ENCODE measurements at places on chromosomes 5 and 9.

GRCh38 chr9:112020680-112021596, 124.3 kb downstream of the UGCG start:
- no peak for DNase-seq

DNA sequence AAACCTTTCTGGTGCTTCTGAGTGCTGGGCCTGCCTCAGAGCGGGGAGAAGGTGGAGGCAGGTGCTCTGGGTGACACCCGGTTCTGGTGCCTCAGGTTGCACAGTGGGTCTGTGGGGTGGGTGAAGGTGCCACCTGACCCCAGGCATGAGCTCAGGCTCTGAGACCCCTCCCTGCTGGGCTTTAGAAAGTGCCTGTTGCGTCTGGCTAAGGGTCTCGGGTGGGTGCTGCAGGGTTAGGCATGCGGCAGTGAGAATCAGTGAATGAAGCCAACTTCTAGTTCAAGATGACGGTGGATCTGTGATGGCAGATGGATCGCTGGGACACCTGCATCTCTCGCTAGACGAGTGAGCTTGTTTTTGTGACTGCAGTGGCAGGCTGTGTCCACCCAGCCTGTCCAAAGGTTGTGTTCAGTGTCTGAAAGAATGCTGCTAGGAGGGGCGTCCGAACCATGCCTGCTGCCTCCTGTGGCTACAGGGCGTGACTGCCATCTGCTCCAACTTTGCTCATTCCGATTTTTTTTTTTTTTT, 5.0 kb downstream of the SQSTM1 start:
- no peak for DNase-seq

- DNase-seq, result no peak
Measured at GRCh38 chr5:134459491-134459890, 47.8 kb upstream of the CDKN2AIPNL start.

DNA sequence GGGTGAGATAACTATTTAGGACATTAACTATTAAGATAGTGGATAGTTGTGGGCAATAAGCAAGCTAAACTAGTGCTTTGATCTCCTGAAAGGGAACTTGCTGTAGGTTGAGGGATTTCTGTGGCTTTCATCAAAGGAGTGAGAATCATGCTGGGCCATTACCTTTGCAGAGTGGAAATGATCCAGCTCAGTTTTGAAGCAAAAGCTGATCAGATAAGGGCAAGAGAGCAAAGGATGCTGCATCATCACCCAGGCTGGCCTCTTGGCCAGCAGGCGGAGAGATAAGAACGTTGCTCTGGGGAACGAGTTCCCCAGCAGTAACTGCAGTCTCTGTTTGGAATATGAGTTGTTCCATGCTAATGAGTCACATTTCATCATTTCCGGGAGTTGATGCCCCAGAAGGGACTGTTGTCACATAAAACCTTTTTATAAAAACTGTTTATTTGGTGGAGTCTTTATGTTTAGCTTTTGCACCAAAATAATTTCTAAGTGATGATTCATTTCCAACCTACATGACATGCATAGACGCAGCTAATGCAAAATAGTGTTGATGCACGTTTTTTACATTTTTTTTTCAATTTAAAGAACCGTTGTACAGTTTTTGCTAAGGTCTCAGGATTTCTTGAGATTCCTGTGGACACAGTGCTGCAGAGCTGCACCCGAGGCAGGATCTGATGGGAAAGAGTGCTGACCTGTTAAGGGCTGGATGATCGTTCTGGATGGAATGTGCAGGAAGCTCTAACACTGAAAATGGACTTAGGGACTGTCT, 99.3 kb downstream of the ACTBL2 start:
- DNase-seq, result no peak

GRCh38 chr5:35218981-35219380, 11.3 kb downstream of the PRLR start:
- DNase-seq, result no peak

DNA sequence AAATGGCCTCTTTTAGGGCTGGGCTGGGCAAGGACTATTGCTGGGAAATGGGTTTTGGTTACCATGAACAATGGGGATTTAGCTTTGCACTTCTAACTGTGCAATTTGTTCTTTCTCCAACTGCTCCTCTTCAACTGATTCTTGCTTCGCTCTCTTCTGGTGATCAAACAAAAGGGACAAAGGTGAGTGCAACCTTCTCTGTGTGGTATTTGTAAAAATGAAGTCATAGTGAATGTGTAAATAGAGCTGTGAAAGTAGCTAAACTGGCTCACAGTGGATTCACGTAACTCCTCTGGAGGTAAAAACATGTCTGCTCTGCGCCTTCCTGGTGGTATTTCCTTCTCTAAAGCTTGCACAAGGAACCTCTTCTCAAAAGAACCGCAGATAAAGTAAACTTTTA, 20.9 kb upstream of the SPINK14 start:
- DNase-seq, result no peak

DNA sequence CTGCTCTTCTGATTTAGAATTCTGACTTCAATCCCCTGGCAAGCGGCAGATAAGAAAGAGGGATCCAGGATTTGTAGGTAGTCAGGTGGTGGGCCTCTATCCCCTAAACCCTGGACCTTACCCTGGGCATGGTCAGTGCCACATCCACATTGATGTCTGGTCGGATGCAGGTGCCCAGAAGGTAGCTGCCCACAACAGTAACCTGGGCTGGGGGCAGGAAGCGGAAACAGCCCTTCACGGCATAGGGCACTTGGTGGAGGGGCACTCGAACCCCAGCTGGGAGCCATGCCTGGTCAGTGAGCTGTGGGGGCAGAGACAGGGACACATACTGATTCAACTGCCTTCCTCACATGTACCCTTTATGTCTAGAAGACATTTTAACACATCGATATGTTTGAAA, 3.8 kb downstream of the NOL6 start:
- no peak for DNase-seq
